ENCODE measurements at places on chromosomes 1 and 21.

DNA sequence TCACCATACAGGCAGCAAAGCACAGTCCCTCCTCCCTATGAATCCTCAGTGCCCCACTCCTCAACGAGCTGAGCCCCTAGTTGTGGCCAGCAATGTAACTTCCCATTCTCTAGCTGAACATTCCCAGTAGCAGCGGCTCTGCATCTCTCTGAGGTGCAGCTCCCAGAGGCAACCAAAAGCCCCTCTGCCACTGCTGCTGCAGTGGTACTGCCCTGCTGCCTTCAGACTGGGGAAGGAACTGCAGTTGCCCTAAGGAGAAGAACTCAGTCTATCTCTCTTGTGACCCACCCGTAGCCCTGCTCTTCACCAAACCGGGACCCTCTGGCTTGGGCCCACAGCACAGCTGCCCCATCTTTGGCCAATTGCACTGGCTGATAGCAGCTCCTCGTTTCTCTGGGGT, 31.6 kb downstream of the PYHIN1 start:
- no peak for DNase-seq

DNA sequence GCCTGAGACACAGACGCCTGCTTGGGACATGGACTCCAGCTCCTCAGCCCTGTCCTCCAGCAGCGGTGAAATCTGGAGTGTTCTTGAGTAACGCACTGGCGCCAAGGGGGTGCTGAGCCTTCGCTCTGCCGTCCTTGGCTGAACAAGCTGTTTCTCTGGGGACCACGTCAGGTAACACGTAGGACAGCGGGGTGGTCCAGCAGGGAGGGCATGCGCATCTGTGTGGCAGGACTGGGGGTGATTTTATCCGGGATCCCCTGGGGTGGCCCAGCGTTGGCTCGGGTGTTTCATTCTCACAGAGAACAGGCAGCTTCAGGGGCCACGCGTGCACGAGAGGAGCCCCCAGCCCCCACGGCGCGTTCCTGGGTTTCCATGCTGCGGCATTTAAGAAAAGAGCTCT, 61.2 kb downstream of the AGPAT3 start:
- DNase-seq, result no peak

GRCh38 chr21:33377221-33377920, 25.8 kb upstream of the IFNGR2 start:
- no peak for DNase-seq

DNA sequence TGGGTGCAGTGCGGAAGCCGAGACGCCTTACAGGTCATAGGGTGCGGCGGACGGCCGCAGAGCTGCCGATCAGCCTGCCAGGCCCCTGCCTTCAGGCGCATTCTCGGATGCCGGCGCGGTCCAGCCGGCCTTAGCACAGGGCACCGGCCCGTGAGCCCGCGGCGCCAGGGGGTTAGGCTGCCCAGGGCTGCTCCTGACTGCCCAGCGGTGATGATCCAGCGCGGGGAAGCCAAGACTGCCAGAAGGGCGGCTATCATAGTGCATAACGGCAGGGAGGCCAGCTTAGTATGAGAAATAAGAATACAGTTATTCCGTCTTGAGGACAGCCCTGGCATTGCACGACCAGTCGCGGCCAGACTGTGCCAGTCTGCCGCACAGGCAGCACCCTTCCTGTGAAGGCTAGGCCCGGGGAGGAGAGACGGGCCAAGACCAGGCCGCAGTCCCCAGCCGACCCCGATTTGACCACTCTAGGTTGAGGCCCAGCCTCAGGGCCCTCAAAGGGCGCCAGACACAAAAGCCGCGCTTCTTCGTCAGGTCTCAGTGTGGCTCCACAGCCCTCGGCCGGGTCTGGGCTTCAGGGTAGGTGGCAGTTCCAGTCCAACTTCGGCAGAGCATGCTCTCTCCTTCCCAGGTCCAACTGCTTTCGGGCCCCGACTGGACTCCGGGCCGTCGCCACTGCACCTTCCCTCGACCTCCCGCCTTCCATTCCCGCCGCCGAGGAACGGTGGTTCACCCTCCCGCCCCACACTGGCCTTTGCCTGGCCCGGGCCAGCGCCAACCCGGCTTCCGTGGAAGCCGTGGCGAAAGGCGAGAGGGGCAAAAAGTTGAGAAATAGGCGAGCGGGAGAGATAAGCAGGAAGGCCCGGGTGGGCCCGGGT, 829 bp downstream of the ALX3 start:
- DNase-seq, result no peak

GRCh38 chr1:16181887-16182719, 26.2 kb upstream of the EPHA2 start:
- peak; percentile 96 for DNase-seq

DNA sequence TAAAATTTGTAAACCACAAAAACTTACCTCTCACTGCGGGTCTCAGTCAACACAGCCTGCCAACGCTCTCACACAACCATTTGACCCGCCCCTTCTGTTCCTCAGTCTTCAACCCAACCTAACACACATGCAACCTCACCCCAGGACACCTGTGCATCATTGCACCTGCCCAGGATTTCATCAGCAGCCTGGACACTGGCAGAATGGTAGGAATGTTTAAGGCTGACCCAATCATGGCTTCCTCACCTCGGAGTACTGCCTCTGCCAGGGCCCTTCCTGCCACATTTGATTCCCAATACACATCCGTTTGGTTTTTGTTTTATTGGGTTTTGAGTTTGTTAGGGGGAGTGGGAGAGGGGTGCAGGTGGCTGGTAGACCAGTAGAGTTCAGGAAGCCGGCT, 40.7 kb downstream of the TOMM20 start:
- DNase-seq, result no peak
